GM04503 (cell line): ENCODE measurements at places on chromosomes 2 and 18.

DNA sequence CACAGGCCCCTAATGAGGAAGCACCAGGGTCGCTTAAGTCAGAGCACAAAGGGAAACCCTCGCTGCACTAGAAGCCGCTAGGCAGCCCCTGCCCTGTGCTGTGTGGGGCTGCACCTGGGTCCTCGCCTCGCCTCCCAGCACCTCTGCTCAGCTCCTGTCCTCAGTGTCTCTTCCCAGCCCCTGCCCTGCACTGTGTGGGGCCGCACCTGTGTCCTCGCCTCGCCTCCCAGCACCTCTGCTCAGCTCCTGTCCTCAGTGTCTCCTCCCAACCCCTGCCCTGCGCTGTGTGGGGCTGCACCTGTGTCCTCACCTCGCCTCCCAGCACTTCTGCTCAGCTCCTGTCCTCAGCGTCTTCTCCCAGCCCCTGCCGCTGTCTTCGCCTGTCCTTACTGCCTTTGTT is 342.8 kb downstream of the EIPR1 start:
- no peak for DNase-seq

- DNase-seq, result no peak
Observed at GRCh38 chr2:222193328-222193983, 105.3 kb downstream of the PAX3 start.

- no peak for DNase-seq
Observed at GRCh38 chr2:163528640-163529217, 207.1 kb downstream of the FIGN start.

- no peak for DNase-seq
Observed at GRCh38 chr18:37398248-37398920, 167.2 kb downstream of the CELF4 start.

DNA sequence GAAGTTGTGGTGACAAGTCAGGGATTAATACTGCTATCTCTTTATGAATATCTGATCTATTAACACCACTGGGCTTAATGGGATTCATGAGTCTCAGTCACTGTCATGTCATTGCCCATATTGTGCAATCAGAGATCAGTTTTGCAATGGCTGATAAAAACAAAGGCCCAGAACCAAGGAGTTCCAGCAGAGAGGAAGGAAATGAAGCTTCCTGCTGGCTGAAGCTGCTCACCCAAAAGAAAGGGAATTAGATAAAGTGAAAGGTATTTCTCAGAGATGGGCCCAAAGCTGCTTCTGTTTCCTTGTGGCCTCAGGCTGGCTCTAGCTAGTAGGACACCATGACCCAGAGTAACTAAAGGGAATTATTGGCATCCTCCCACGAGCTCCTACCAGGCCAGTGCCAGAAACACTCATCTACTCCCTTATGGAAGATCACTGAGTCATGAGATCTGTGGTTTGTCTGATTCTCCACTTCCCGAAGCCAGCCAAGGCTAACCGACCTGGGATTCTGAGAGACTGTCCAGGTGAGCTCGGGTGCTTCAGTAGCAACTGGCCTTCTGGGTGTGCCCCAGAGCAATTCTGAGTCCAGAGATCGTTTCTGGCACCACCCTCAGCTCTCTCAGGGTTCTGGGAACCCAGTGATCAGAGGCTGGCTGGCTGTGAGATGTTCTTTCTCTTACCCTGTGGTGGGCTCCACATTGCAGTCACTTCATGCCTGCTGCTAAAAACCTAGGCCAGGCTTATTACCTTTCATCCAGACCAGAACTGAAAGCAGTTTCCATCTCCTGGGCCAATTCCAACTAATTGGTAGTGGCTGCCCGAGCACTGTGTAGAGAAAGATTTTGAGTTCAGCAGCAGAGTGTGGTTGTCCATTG is 129.5 kb upstream of the PELI1 start:
- peak; percentile 83 for DNase-seq

DNA sequence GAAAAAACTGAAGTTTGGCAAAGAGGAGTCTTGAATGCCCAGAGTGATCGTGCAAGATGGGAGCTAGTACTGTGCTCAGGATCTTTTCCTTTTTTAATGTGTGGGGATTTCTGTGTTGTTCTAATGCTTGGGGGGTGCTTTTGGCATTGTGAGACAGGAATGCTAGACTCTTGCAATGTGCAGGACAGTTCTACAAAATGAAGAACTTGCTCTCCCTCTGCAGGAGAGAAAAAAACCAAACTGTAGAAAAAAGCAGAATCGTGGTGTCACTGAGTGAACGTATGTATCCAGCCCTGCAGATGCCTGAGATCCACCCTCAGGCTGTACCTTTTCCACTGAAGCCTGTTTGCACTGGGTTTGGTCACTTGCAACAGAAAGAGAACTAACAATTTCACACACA is 12.1 kb upstream of the TTC39C start:
- no peak for DNase-seq

GRCh38 chr2:30336978-30337841 is 105.9 kb downstream of the LBH start:
- no peak for DNase-seq

- DNase-seq, result no peak
Observed at GRCh38 chr2:241854342-241855244, 4.1 kb downstream of the PDCD1 start.

- DNase-seq, result peak; percentile 91
Observed at GRCh38 chr2:230758566-230759480, 46.2 kb downstream of the CAB39 start.

DNA sequence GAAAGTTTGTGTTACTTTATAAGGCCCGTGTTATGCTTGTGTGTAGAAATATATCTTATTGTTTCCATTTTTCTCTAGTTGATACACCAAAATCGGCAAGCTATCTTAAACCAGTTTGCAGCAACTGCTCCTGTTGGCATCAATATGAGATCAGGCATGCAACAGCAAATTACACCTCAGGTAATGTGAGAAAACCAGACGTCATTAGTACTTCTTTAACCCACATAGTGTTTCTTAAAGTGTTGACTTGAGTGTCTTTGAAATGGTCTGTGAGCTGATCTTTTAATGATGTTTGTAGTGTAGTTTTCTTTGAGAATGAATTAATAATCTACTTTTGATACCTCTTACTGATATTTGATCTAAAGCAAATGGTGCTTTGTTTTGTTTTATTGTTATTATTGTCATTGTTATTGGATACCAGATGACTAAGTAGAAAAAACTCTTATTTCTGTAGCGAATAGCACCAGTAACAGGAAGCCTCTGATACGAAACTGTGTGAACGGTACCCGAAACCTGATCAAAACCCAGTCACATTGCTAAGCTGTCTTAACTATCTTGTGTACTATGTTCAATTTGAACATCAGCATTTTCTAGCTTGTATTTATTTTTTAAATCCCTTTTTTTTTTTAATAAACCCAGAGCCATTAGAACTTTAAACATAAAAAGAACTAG is 53.7 kb downstream of the PTRHD1 start:
- no peak for DNase-seq

DNA sequence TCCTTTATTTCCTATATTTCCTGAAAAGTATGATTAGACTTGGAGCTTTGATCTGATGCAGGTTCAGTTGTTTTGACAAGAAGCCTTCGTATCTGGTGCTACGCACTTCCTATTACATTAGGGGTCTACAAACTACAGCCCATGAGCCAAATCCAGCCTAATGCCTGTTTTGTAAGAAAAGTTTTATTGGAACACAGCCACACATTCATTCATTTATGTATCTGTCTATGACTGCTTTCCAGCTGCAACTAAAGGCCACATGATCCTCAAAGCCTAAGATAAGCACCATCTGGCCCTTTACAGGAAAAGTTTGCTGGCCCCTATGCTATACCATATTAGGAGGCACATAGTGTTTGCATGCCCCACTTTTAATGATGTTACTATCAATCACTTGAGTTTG is 26.0 kb downstream of the EIF2AK3 start:
- DNase-seq, result no peak

DNA sequence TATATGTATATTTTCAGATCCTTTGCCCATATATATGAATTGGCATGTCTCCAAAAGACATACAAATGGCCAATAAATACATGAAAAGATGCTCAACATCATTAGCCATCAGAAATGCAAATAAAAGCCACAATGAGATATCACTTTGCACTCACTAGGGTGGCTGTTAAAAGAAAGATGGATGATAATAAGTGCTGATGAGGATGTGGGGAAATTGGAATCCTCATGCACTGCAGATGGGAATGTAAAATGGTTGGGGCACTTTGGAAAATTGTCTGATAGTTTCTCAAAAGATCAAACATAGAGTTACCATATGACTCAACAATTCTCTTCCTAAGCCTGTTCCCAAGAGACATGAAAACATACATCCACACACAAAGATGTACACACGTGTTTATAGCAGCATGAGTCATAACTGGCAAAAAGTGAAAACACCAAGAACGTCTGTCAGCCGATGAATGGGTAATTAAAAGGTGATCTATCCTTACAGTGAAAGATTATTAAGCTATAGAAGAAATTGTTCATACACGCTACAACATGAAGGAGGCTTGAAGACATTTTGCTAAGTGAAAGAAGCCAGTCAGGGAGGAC is 19.7 kb downstream of the NGEF start:
- DNase-seq, result no peak

- no peak for DNase-seq
Observed at GRCh38 chr2:2931318-2932075, 446.1 kb downstream of the EIPR1 start.

GRCh38 chr2:202039278-202040078 is 5.8 kb downstream of the FZD7 start:
- DNase-seq, result no peak

DNA sequence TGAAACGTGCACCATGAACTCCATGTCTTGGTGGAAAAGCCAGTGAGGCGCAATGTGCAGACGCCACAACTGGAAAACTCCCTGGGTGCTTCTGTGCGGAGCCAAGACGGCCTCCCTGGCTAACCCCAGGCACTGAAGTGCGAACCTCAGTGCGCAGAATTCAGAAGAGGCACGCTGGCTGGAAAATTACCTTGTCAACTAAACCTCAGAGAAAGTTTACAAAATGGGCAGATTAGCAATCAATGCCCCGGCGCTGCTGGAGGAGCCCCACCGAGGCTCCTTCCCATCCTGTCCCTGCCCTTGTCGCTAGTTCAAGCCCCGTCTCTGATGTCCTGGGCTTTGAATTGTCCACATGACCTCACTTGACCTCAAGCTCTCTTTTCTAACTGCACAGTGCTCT is 22.2 kb downstream of the SNORC start:
- no peak for DNase-seq

DNA sequence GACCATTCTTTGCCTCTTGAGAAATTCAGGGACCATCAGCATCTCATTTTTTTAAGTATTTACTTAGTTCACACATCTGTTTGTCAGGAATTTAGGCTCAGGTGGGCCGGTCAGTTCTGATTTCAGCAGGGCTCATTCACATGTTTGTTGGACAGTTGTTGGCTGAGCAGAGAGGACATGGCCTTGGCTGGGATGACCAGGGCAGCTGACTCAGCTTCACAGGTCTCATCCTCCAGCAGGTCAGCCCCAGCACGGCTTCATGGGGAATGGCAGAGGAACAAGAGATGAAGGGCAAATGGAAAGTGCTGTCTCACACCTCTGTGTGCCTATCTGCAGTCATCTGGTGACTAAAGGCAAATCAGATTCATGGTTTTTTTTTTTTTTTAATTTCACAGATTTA is 136.1 kb upstream of the TMEM200C start:
- no peak for DNase-seq

DNA sequence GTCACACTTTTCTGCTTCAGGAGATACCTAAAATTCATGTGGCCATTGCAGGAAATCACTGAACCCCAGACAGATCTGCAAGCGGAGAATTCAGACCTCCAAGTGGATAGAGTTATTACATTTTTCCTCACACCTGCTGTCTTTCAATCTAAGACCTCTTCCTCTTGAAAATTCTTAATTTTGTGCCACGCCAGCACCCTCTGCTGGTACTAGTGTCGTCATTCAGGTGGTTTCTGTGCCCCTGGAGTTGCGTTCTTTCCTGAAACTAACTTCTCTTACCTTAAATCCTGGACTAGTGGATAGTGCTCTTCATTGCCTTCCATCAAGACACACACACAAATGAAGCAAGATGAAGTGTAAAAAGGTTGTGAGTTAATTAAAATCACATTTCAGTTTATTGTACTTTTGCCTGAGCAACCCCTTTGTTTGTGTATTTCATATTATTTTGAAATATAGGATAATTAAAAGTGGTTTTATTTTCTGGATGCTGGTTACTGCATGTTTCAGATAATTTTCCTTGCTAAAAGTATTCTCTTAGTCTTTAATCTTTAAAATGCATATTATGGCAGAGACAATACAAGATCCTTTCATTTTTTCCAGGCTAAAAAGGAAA is 1.6 kb upstream of the DNER start:
- no peak for DNase-seq

GRCh38 chr18:27838225-27838624 is 338.7 kb downstream of the CDH2 start:
- no peak for DNase-seq

- peak; percentile 61 for DNase-seq
Observed at GRCh38 chr2:85893428-85894258, 4.9 kb upstream of the ST3GAL5 start.

DNA sequence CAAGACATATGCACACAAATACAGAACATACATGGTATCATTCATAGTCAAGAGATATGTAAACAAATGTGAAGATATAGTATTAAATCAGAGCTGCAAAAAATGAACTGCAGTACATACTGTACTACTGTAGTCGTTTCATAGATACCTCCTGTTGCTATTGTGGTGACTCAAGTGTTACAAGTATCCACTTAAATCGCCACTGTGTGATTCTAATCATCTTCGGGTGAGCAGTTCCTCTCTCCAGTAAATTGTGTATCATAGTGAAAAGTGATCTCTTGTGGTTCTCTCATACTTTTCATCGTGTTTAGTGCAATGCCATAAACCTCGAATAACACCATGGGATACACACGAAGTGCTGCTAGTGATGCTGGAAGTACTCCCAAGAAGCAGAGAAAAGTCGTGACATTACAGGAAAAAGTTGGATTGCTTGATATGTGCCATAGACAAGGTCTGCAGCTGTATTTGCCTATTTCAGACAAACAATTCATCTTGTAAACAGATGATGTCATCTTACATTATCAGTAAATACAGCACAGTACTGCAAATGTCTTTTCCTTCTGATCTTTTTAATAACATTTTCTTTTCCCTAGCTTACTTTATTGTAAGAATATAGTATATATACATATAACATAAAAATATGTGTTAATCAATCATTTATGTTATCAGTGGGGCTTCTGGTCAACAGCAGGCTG is 222.2 kb downstream of the BCL11A start:
- DNase-seq, result no peak

GRCh38 chr2:16429002-16429401 is 236.6 kb downstream of the CYRIA start:
- no peak for DNase-seq

DNA sequence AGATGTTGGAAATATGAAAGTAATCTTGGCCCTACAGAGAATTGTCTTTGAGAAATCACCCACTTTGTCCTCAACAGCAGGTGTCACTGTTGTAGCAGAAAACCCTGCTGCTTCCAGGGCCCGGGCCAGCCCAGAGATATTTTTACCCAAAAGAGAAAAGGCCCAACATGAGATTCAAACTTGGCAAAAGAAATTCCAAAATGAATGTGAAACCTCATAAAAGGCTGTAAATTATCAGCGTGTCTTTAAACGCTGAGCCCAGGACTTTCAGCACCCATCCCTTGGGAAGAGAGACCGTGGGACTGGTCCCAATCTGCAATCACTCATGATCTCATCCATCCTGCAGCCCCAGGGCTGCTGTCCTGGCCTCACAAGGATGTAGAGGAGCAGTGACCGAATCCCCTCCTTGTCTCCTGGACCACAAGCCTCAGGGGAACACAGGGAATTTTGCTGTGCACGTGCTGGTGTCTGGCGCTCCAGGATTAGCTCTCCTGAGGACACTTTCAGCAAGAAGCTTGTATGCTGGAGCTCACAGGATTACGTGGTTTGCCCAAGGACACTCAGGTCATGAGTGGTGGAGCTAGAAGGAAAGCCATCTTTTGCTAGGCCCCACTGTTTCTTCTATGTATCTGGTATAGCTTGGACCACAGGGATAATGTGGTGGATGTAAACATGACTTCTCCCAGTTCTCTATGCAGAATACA is 202.1 kb downstream of the RNF144A start:
- peak; percentile 10 for DNase-seq
